ENCODE measurements at places on chromosomes 13 and 19.
A peak's percentile ranks its signal among the peaks of the same experiment; 100 is the strongest.

DNA sequence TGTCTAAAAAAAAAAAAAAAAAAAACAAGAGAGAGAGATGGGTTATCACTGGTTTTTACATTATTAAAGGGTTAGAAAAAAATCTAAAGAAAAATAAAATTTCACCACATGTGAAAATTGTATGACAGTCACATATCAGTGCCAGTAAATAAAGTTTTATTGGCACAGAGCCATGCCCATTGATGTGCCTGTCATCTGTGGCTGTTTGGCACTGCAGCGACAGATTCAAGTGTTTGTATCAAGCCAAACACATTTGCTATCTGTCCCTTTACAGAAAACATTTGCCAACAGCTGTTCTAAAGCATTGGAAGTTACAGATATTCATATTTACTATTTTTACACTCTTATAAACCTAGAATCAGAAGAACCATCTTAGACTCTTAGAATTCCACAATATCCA is 16.3 kb downstream of the FCHO1 start:
- no peak for DNase-seq

GRCh38 chr19:33796164-33796875 is at the start of gene KCTD15:
TSS of gene KCTD15 (plus strand) at chr19:33796870. CDS start at chr19:33800455, 3,585 bp downstream.
- peak; percentile 58 for DNase-seq

GRCh38 chr13:21328201-21328600 is 130.9 kb downstream of the ZDHHC20 start:
- no peak for DNase-seq

DNA sequence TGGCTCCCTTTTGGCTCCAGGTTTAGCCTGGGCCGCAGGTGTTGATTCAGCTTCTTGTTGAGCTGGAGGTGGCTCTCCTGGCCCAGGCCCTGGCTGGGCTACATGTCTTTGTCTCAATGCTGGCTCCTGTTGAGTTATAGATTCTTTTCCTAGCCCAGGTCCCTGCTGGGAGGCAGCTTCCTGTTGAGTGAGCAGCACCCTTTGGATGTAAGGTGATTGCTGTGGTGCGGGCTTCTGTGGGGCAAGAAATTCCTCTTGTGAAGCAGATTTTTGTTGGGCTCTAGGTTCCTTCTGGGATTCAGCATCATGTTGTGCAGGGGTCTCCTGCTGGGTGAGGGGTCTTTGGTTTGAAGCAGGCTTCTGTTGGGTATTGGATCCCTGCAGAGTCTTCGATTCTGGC is 545 bp downstream of the LIPE start:
- DNase-seq = no peak

DNA sequence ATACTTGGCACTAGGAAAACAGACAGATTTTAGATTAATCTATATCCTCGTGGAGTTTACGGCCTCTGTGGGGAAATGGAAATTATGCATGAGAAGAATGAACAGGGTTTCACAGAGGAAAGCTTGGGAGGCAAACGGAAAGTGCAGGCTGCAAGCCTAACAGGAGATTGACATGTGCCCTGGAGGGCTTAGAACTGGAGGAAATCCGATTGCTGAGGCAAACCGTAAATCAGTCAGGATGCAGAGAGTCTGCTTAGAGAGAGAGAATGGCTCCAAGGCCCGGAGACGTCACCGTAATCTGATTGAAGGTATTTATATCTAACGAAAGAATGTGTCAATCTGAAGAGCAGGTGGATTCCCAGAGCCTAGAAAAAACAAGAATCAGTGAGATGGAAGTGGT is 143.2 kb downstream of the KATNAL1 start:
- no peak for DNase-seq

DNA sequence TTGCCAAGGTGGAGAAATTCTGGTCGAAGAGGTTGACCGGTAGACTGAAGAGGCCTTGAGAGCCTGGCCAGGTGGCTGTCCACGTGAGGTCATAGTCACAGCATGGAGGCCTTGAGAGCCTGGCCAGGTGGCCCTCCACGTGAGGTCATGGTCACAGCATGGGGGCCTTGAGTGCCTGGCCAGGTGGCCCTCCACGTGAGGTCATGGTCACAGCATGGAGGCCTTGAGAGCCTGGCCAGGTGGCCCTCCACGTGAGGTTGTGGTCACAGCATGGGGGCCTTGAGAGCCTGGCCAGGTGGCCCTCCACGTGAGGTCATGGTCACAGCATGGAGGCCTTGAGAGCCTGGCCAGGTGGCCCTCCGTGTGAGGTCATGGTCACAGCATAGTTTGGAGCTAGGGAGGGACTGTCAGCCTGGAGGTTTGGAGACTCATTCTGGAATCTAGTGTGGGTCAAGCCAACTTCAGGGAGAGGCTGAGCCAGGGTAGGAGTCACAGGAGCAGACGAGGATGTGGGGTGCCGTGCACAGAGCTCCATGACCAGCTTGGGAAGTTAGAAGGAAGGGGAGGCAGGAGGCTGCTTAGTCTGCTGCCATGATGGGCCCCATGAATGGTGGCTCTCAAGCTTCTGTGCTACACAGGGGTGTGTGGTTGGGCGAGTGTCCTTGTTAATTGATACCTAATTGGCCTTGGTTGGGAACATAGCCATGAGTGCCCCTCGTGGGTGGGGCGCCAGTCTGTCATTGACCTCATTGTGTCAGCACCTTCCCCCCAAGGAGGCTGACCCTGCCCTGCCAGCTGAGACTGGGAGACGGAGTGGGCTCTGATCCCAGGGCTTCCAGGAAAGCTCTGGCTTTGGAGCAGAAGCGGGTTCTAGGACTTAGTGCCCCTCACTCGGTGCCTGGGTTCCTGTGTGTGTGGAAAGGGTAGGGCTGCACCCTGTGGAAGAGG is 4.0 kb downstream of the LENG9 start:
- no peak for DNase-seq

DNA sequence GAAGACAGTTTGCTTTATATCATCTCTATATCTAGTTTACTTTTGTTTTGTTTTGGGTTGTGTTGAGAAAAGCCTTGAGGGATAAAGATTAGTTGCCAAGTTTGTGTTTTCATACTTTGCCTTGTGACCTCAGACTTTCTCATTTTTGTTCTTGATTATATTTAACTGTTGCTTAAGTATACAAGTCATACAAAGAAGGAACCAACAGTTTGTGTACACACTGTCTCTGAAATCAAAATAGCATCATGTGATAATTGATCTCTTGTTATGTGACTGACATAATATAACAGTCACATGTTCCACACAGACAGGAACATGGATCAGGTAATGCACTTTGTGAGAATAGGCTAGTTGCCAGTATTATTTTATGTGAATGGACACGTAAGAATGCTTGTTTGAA is 70.8 kb downstream of the SHISA2 start:
- DNase-seq = no peak

DNA sequence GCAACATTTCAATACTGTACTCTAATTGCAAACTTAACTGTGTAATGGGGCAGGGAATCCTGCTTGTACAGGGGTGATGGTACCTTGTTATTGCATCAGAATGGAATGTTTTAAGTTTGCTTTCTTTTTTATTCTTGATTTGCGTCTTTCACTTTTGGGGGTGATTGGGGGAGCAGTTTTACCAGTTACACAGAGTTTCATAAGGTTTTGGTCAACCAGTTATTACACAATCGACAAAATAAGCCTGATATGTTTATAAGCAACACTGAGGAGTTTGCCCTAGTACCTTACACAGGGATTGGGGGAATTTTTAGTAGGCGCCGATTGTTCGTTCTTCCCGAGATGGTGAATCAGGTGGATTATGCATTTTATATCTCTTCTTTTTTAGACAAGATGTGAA is 2.7 kb downstream of the KLF5 start:
- no peak for DNase-seq

- no peak for DNase-seq
Measured at GRCh38 chr19:18348171-18348570, 7.8 kb downstream of the PGPEP1 start.

GRCh38 chr19:46339446-46339845 is 7.4 kb upstream of the PPP5C start:
- no peak for DNase-seq

GRCh38 chr19:56603829-56604228 is 8.7 kb downstream of the ZNF71 start:
- DNase-seq = no peak

DNA sequence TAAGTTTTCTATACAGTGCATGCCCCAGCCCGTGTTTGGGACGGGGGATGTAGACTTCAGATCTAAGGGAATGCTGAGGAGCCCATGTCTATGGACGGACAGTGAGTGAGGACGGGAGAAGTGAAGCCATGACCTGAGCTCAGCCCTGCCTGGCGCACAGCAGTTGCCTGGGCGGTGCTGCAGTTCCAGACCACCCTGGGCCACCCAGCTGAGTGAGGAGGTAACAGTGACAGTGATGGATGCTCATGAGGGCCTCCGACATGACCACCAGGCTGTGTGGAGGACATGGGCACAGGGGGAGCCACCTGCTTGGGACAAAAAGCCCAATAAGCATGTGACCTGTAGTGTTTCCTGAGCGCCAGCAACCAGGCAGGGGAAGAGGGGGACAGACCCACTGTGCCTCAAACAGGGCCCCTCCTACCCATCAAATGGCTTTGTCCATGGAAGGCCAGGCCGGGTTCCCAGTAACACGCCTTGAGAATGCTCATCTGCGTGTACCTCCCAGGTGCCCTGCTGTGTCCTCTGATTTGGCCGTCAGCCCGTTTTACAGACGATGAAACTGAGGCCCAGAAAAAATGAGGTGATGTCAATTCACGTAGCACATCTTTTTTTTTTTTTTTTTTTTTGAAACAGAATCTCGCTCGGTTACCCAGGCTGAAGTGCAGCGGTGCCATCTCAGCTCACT is 22.6 kb downstream of the NOSIP start:
- no peak for DNase-seq

DNA sequence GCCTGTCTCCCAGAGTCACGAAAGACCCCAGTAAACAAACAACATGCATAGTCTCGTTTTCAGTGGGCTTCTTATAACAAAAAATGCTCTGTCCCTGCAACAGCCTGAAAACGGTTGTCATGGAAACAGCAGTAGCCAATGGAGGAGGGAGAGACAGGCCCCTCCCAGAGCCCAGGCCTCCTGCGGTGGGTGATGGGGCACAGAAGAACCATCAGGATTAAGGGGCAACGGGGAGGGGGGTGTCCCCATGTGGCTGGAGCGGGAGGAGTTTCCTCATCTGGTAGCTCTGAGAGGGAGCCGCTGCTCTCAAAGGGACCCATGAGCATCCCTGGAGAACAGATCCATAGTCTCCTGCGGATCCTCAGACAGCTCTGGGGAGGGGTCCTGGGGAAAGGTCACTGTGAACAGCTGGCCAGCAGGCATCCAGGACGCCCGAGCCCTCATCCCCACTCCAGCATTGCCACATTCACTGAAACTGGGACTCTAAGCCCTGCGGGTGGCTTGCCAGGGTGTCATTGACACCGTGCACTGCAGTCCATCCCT is 37.5 kb upstream of the PNMA8B start:
- no peak for DNase-seq

GRCh38 chr13:32903720-32904119 is 112.5 kb upstream of the KL start:
- no peak for DNase-seq

- no peak for DNase-seq
Measured at GRCh38 chr13:37481011-37481884, 117.3 kb downstream of the POSTN start.

- no peak for DNase-seq
Measured at GRCh38 chr13:30510811-30511371, 45.2 kb upstream of the HMGB1 start.

DNA sequence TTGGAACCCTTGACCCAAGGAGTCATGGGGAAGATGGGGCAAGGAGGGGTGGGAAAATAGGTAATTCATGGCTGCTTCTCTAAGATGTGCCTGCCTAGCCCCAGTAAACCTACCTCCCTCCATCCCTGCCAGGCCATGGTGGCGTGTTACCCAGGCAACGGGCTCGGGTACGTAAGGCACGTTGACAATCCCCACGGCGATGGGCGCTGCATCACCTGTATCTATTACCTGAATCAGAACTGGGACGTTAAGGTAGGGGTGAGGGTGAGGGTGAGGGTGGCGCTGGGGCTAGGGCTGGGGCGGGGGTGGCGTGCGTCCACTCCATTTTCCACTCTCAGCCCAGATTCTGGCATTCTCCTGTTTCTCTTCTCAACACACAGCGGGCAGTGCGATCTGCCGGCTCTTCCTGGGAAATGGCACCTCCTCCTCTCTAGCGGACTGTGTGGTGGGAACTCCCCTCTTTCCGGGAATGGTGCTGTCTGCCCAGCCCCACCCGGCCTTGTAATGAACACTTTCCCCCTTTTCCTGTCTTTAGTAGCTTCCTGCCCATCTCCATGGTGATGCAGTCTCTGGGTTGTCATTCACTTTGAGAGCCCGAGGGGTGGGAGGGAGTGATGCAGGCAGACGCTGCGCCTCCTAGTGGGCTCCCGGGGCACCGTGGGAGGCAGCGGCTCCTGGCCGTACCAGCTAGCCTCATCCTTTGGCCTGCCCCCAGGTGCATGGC is 7.6 kb downstream of the EGLN2 start:
- DNase-seq = no peak

DNA sequence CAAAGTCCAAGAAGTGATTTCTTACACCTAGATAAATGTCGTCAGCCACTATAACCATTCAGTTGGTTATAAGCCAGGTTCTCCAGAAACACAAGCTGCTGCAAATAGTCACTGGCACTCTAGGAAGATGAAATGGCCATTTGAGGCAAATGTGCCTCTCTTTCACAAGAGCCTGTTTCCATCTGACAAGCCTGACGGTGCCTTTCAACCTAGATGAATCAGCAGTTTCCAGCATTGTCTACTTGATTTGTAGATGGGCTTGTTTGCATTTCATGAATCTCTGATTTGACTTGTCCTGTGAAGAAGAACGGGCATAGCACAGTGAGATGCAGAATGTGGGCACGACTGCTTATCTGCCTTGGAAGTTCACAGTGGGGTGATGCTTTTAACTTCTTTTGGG is 327.2 kb downstream of the LMO7 start:
- peak; percentile 5 for DNase-seq

GRCh38 chr13:37274569-37275497 is 169.4 kb upstream of the CSNK1A1L start:
- DNase-seq = no peak

DNA sequence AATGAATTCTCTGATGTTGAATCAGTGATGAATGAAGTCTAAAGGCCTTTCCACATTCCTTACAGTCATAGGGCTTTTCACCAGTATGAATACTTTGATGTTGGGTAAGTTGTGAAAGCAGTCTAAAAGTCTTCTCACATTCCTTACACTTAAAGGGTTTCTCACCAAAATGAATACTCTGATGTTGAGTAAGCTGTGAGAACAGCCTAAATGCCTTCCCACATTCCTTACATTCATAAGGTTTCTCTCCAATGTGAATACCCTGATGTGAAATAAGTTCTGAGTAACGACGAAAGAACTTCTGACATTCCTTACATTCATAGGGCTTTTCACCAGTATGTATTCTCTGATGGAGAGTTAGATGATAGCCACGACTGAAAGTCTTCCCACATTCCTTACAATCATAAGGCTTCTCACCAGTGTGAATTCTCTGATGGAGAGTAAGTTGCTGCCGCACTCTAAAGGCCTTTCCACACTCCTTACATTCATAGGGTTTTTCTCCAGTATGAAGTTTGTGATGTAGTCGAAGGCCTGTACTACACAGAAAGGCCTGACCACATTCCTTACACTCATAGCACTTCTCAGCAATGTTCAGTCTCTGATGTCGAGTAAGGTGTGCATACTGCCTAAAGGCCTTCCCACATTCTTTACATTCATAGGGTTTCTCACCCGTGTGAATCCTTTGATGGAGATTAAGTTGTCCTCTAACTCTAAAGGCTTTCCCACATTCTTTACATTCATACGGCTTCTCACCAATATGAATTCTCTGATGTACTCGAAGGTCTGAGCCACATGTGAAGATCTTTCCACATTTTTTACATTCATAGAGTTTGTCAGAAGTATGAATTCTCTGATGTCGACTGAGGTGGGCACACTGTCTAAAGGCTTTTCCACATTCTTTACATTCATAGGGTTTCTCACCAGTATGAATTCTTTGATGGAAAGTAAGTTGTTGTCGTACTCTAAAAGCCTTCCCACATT is 19.9 kb downstream of the ZFP30 start:
- no peak for DNase-seq

Measured in SW480 (cell line).